ENCODE measurements at places on chromosomes 2 and 18.

DNA sequence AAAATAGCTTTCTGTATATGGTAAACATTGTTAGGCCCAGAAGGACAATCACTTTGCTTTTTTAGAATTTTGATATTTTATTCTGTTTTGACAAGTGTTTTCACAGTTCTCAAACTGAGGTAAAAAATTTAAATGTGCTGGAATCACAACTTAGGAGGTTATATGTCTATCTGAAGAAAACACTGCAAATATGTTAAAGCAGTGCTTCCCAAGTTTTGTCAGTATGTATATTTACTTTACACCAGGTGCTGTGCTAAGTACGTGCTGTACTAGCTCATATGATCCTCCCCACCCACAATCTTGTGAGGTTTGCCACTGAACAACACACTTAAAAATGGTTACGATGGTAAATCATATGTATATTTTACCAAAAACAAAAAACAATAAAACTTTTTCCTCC lies 124.2 kb downstream of the CABYR start:
- DNase-seq, result no peak

GRCh38 chr18:2905854-2906703 lies 59.3 kb downstream of the EMILIN2 start:
- DNase-seq, result no peak

DNA sequence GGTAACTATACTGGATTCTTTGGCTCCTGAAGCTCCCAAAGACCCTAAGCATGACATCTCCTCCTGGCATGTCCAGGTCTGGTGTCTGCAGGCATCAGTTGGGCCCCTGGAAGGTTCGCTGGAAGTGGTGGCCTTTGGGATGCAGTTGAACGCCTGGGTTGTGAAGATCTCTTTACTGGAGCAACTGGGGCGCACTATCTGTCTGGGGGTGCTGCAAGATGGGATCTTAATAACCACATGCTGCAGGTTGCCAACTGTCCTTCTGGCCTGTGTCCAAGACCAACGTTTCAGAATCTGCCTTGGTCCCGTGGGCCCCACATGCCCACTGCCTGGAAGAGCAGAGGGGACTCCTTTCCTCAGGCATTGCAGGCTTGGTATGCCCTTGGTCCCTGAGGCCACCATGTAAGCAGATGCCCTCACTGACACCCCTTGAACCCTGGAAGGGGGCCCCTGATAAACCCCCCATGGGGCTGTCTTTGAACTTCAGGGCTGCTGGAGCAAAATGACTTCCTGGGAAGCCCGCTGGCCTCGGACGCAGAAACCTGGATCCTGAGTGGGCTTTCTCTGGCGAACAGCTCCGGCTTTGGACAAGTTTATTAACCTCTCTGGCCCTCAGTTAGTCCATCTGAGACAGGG lies 101.9 kb downstream of the TWIST2 start:
- DNase-seq, result no peak

DNA sequence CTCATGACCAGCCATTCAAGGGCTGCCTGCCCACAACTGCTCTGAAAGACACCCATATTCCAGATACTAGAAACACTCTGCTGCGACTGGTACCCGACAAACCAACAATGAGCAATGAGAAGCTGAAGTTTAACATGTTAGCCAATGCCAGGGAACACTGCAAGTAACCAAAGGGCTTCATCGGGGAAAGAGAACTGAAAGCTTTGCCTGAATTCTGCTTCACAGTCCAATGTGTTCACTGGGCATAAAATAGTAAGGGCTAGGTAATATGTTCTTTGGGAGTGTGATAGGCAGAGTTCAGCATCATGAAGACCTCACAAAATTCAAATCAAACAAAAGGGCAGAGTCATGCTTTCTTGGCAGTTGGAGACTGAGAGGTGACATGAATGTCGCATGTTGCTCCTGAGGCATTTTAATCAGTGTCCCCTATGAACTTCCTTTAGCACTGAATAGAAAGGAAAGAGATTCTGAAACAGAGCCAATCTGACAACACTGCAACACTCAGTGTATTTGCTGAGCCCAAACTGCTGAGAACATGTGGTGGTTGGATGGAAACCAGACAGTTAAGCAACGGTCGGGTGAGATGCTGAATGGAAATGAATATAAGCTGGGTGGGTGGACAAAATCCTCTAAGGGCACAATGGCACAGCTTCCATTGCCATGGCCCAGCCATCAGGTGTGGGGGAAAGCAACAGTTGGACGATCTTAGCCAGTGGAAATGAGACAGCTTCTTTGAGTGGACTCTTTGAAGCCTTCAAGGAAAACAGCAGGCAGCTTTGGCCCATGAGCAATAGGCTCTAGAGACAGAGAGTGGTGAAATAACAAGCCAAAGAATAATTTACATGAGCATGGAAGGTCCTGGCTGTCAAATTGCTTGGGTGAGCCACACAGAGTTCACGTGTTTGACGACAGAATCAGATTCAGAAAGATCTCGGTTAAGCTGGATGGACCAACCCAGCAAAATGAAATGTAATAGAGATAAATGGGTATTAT lies 277.5 kb downstream of the AFF3 start:
- DNase-seq, result no peak

DNA sequence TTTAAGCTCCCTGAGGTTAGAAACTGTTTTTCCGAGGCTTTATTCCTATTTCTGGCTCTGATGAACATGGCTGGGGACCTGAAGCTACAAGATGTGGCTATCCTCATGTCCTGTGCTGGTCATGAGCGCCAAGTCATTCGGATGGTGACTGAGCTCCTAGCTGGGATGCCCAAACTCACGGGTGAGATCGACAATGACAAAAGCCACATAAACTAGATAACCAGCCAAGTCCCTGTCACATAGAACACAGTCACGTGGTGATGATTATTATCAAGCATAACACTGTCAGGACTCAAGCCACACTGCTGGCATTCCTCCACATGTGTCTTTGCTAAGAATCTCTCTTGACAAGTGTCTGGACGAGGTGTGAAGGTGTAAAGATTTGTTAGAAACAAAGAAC lies 274.9 kb downstream of the CLIP4 start:
- DNase-seq, result no peak

DNA sequence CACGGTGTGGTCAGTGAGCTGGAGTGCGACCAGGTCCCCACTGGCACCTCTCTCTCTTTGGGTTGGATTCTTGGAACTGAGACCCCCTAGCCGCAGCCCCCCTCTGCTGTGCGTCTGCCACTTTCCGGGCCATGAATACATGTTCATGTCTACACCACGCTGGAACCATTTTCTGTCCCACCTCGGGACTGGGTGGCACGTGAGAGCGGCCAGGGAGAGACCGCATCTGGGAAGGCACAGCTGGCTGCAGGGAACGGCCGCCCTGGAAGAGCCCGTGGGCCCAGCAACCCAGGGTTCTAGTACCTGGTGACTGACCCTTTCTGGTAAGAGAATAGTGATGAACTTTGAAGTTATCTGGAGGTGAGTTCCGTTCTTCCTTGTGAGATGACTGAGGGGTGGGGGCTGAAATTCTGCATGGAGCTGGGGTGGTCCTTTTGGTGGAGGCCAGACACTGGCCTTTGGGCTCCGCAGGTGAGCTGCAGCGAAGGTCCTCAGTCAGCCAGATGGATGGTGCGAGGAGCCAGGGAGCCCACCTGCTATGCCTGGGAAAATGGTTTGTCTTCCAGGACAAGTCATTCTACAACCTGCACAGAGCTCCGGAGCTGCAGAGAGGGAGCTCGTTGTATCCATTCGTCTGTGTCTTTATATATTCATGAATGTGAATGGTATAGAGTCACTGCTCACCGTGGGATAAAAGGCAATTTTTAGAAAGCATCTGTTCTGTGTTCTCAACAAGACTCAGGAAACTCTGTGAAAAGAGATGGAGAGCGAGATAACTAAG lies 223.5 kb downstream of the NDUFA10 start:
- DNase-seq, result no peak

GRCh38 chr2:240127191-240127750 lies 8.8 kb downstream of the COPS9 start:
- no peak for DNase-seq

GRCh38 chr2:133434959-133435668 lies 133.1 kb downstream of the NCKAP5 start:
- no peak for DNase-seq

- DNase-seq, result no peak
Observed at GRCh38 chr2:68831686-68832232, 39.4 kb downstream of the BMP10 start.

GRCh38 chr2:74317701-74318100 lies 25.5 kb downstream of the SLC4A5 start:
- no peak for DNase-seq

GRCh38 chr2:37827911-37828511 lies 97.1 kb upstream of the RMDN2 start:
- no peak for DNase-seq

DNA sequence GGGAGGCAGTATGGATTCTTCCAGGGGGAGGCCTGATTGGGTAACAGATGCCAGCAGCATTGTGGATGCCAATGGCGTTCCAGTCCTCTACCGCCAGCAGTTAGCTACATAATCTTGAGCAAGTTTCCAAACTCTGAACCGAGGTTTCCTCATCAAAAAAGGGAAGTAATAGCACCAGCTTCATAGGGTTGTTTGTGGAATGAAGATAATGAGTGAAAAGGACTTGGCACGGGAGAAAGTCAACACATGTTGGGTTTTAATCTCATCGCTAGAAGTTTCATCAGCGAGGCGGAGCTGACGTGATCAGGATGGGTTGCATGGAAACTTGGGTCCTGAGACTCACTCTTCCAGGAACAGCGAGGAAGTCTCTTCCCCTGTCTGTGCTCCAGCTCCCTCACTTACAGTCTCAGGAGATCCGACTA lies 266.7 kb downstream of the SH3BP4 start:
- no peak for DNase-seq

GRCh38 chr2:240292035-240292574 lies 143.4 kb upstream of the GPC1 start:
- no peak for DNase-seq

DNA sequence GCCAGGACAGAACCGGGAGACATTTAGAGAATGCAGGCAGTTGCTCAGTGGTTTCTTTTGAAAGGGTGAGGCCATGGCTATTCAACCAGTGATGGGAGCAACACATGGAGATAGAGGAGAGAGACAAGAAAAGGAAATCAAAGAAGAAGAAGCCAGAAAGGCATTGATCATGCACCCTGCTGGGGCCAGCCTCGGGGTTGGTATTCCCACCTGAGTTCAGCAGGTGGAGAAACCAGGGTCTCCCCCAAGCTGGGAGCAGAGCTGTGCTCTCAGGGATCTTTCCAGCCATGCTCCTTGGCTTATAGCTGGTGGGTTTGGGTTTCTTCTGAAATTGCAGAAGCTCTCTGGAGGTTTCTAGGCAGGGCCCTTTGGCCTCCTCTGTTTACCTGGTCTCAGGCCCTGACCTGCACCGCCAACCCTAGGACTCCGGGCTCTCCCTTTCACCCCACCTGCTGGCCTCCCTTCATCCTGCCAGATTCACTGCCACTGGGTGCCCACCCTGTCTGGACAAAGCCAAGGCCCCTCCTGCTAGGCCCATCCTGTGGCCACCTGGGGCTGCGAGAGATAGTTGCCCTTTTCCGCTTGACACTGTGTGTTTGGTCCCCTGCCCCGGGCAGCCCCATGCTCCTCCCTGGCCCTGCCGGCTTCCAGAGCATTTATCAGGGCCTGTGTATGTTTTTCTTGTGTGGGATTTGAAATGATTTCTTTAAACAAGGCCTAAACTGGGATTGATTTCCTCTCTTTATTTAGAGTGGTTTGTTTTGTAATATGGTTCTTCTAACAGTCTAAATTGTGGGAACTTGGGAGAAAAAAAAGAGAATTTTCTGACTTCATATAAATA lies 126.7 kb downstream of the DDX1 start:
- DNase-seq, result no peak

DNA sequence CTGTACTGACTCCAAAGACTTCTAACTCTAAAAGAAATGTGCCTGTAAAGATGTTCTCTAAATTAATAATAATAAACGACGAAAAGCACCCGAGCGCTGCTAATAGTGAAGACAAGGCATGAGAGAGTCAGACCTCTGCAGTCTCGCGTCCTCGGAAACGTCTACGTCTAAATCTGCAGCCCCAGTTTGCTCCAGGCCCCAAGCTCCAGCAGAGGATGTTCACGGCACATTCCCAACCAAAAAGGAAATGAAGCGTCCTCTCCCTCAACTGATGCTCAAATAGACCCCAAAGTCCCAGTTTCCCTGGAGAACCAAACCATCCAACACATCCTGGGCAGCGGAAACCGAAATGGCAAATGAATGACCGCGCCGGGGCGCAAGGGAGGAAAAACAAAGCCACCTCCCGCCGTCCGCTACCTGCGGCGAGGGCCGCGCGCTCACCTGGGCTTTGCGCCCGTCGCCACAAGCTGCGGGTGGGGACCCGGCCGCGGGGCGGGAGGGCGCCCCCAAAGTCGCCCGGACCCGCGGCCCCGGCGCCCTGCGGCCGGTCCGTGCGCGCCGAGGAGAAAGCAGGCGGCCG lies 47.1 kb upstream of the CCDC150 start:
- DNase-seq, result no peak

- no peak for DNase-seq
Observed at GRCh38 chr2:33727361-33728032, 128.4 kb upstream of the FAM98A start.

DNA sequence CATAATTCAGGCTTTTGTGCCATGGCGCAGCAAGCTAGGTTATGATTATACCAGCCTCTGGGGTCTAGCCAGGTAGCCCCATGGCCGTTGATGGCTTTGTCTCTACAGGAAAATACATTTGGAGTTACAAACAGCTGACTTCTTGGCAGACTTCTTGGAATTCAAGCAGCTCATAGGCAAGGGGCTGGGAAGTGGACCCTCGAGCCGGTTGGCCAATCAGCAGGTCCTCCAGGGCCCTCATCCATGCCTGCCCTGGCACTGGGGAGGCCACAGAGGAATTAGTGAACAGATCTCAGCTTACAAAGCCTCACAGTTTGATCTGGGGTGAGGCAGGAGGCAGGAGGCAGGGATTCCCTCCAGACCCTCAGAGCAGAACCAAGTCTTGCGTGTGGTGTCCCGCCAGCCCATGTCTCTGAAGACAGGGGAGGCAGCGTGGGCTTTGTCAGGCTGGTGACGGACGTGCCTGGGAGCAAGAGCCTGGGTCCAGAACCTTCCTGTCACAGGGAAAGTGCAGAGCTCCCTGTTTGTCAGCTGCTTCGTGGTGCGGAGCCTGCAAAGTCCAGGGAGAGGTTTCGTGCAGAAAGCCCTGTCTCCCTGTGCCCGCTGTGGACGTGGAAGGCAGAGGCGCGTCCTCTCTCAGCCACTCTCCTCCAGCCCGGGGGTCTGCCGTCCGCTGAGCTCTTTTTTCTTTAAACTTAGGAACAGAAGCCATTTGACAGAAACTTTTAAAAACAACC lies 131.7 kb downstream of the KLHL29 start:
- no peak for DNase-seq

DNA sequence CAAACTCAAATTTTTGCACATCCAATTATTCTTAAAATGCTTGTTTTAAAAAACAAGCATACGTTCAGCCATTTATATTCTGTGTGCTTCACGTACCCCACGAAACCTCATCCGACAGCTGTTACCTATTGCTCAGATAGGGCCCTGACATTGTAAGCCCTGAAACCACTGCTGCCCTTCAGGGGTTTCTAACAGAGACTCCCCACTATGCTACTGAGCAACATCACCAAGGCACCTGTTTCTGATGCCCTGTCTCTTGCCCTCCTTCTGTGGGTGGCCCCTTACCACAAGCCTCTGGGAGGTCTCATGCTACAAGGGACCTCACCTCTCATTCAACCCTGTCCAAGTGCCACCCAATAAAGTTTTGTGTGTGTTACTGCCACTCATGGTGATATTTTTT lies 18.5 kb upstream of the CNGA3 start:
- no peak for DNase-seq
